HTR-8/SVneo (cell line): ENCODE measurements at places on chromosomes 4 and X.

GRCh38 chrX:79259073-79259689, 108.0 kb downstream of the ITM2A start:
- DNase-seq, result no peak

- DNase-seq, result no peak
Observed at GRCh38 chr4:15353207-15353606, 74.6 kb upstream of the C1QTNF7 start.

GRCh38 chr4:156892805-156893204, 78.8 kb downstream of the PDGFC start:
- peak; percentile 5 for DNase-seq

DNA sequence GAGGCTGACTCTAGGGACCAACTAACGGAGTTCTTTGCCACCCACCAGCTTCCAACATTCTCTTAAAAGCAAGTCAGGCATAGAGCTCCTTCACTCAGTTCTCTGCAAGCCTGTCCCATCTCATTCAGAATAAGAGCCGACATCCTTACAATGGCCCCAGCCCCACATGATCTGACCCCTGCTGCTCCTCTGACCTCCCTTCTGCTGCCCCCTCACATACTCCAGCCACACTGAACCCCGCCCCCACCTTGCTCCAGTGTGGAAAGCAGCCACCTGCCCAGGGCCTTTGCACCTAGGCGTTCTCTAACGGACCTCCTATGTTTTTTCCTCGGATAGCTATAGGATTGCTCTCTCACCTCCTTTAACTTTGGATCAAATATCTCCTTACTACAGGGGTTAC, 143.2 kb upstream of the ETNPPL start:
- DNase-seq, result no peak

DNA sequence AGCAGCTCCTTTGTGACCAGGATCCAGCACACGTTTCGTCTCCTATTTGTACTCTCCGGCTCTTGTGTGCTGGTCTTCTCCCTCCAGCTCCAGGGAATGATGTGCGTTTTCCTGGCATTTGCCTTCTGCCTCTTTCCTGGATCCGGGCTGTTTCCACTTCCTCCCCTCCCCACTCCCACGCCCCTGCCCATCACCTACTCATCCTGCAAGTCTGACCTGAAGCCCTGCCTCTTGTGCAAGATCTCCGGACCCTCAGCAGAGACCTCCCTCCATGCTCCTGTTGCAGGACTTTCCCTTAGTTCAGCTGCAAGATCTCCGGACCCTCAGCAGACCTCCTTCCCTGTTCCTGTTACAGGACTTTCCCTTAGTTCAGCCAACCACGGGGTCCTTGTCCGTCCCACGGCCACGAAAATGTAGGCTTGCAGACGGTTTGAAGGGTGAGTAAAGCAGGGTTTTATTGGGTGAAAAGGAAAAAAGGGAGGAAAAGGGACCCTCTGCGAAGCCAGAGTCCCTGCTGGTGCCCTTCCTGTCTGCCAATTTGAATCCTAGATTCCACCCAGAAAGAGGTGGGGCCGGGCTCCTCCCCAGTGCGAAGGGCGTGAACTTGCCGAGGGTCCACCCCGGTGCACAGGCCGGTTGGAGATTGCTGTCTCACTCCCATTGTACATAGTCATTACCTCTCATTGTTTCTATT, 74.4 kb upstream of the IRF2 start:
- no peak for DNase-seq

DNA sequence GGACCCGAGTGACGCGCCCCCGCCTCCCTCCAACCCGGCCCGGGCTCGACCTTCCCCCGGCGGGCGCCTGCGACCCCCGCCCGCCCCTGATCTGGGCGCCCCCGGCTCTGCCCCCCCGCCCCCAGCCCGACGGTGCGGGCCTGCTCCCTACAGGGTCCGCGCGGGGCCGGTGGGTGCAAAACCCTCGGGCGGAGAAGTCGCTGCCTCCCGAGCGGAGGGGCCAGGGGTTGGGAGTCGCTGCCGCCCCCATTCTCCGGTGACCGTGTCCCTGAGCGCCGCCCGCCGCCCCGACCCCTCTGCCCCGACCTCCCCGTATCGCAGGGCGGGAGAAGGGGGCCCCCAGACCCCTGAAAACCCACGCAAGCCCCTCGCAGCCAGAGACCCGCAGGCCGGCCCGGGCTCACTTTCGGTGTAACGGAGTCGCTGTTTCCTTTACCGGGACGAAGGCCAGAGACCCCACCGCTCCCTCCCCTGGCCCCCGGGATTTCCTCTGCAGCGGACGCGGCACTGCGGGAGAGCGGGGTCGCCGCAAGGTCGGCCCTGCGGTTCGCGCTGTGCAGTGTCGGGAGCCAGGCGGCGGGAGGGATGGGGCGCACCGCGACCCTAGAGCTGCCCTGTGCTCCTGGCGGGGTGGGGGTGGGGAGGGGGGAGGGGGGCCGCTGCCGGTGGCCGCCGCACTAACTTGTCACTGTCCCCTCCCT, 729 bp upstream of the CPLX1 start:
- DNase-seq, result no peak

DNA sequence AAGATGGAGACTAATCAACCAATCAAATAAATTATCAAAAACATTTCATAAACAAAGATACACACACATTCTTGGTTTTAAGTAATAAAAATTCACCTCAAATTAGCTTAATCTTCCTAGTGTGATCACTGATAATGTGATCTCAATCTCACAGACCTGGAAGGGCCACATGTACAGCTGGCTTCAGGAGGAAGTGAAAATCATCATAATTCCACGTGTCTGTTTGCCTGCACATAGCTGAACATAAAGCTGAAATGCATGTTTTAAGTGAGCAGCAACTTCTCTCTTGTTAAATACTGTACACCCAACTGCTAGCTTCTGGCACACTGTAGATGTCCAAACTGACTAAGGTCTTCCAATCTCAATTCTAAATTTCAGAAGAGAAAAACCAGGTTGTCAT, 53.8 kb downstream of the ARHGAP6 start:
- no peak for DNase-seq

DNA sequence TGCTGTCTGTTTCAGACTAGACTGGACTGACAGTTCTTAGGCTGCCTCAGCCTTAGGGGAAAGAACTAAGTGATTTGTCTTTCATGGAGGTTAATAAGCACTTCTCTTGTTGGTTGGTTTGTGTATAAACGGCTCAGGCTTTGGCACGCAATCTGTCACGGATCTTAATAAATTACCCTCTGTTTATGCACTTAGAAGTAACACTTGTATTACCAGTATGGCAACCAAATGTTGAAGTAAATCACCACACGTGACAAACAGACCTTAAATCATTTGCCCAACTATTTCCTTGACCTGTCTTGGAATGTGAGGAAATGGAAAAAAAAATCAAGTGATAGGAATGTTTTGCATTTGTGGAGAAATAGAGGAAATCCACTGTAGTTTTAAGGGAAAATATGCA, 69.9 kb downstream of the TEX13A start:
- DNase-seq, result peak; percentile 2

DNA sequence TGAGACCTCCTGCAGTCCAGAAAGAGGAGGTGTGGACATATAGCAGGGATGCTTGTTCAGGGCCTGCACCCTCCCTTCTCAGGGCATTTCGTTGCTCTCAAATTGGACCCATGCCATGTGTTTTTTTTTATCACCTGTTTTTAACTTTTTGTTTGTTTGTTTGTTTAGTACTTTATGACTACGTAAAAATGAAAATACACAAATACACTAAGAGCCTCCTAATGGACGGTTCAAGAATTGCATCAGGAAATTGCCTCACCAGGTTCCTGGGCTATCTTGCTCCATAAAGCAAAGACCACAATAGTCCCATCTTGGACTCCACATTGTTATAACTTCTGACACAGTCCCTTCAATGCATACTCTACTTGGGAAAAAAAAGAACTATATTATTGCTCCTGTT, 1685.9 kb upstream of the TENM3 start:
- DNase-seq, result no peak

- DNase-seq, result no peak
Observed at GRCh38 chrX:112761242-112762207, 79.1 kb downstream of the AMOT start.
